Bronchus fibroblast of lung (primary cell): ENCODE measurements at places on chromosomes 5 and 9. TPM values are rescaled to one million over a fixed set of nuclear protein-coding genes. Genes with fewer than 3 reads are reported as not detected.

The REEP5 gene
- 38.2 and 43.1 TPM in 2 replicates for total RNA-seq

The ENG gene
- total RNA-seq = 47.2 and 48.9 TPM in 2 replicates

The PCA3 gene
- not detected in 2 replicates for total RNA-seq

The LCP2 gene
- not detected in 2 replicates for total RNA-seq

The SARDH gene
- 6.2 and 6.7 TPM in 2 replicates for total RNA-seq

The PALM2AKAP2 gene
- total RNA-seq = 0.67 and 2.1 TPM in 2 replicates

The CERCAM gene
- total RNA-seq = 58.6 and 63.5 TPM in 2 replicates
